Stimulated activated CD4-positive, alpha-beta T cell treated with anti-CD3 and anti-CD28 coated beads, Interleukin-4, amount 100 ng/mL, for 1 hour (primary cell): ENCODE measurements at places on chromosomes 4 and X.
A peak's percentile ranks its signal among the peaks of the same experiment; 100 is the strongest.

- no peak for DNase-seq
Observed at GRCh38 chr4:123110147-123110546, 187.8 kb upstream of the NUDT6 start.

- DNase-seq = no peak
Observed at GRCh38 chr4:184428787-184429186, 45.6 kb downstream of the IRF2 start.

DNA sequence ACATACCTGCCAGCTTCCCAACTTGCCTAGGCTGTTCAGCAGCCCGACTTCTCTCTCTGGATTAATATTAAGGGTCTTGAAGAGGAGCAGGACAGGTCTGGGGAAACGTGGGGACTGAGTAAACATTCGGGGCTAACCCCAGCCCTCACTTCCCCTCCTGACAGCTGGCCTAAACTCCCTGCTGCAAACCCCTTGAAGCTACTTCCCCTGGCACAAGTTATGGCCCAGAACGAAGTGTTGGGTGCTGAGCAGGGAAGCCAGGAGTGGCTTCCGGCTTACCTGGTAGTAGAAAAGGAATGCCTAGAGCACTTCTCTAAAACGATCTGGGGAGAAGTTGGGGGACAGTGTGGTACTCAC is 200.0 kb downstream of the BCOR start:
- DNase-seq = no peak

DNA sequence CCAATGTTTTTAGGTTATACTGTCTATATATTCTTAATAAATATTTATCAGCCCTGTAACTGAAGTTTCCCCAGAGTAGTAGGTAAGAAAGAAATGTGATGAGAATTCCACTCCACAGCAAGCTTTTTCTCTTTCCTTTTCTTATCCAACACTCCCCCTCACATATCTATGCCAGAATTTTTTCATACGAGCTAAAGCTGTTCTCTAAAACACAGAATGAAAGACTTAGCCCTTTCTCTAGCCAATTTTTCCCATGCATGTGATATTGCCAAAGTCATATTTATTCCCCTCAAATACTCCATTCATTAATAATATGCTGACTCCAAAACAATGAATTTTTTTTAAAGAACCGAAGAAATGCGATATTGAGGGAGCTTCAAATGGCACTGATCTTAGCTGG is 32.3 kb downstream of the VEGFC start:
- DNase-seq = no peak

DNA sequence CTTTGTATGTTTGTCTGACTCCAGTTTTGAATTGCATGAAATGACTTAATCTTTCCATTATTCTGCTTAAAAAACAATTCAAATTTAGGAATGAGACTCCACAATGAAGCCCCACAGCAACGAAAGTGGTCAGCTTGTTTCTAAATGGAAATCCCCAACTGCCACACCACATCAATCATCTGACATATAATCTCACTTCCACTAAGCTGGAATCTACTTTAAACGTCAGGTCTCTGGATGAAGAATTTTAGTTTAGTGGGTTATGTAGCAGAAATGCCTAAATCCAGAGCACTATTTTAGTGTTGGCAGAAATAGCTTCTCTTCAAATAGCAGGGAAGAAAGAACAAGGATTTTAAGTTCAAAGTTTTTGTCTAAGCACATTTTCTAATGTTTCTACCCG is 1.7 kb upstream of the BMP2K start:
- DNase-seq = no peak

DNA sequence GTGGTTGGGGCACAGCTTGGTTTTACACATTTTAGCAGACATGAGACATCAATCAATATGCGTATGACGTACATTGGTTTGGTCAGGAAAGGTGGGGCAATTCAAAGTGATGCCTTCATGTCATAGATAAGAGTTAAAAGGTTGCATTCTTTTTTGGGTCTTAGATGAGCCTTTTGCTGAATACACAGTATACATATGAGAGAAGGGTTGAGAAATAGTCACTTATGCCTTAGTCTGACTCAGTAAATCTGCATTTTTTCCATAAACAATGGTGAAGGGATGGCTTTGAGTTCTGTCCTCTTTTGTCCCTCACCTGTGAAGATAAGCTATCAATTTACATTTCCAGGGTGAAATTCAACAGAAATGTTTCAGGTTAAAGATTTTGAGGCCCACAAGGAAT is 43.9 kb upstream of the UGT2B15 start:
- DNase-seq = no peak

GRCh38 chr4:102696758-102697157 is 64.0 kb downstream of the MANBA start:
- no peak for DNase-seq

DNA sequence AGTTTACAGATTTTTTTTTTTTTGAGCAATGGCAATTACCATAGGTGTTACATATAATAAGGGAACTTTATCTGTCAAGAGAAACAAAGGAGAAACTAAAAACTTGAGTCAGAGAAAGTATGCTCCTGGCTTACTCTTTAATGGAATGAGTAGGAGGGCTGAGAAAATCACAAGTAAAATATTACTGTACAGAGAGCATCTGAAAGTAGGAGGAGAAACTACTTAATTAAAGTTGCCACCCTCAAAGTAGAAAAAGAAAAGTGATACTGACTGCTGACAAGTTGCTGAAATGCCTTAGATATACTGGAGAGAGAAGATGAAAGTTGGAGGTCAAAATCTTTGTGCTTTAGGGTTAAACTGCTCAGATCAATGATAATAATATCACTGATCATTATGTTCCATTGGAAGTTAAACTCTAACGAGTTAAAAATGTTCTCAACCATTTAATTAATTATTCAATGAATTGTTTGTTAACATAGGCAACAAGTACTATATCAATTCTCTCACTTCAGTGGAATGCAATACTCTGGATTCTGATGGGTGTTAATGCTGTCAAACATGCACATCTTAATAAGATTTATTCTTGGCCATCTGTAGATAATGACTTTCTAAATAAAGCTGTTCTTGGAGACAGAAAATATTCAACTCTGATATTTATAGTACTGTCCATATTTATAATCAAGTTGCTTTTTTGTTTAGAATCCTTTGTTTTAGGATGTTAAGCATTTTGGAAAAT is 61.2 kb upstream of the CAMK2D start:
- DNase-seq = no peak

- DNase-seq = no peak
Observed at GRCh38 chr4:98627531-98628257, 30.7 kb downstream of the TSPAN5 start.

DNA sequence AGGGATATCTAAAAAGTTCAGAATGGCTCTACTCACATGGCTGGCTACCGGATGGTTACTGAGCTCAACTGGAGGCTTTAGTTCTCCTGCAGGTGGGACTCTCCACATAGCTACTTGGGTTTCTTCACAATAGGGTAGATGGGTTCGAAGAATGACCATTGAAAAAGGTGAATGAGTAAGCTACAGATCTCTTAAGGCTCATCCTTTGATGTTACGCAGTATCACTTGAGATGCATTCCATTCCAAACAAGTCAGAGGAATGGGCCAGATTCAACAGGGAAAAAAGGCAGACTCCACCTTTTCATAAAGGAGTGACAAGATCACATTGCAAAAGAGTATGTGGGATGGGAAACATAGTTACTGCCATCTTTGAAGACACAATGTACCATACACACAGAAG is 52.6 kb downstream of the DDX53 start:
- no peak for DNase-seq

GRCh38 chrX:9873952-9874351 is 87.7 kb downstream of the SHROOM2 start:
- DNase-seq = peak; percentile 33

DNA sequence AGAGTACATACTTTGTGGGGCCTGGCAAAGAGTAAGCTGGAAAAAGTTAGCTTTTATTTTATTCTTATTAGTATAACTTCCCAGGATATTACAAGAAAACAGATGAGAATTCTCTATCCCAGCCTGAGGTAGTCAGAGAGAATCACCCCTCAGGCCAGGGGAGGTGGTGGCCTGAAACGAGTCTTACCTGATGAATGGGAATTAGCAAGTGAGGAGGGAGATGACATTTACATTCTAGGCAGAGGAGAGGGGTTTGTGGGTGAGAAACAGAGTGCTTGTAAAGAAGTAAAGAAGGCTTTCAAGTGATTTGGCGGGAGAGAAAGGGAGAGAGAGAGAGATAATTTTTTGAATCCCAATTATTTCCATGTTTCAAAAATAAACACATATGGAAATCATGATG is 39.3 kb upstream of the PDK3 start:
- no peak for DNase-seq

DNA sequence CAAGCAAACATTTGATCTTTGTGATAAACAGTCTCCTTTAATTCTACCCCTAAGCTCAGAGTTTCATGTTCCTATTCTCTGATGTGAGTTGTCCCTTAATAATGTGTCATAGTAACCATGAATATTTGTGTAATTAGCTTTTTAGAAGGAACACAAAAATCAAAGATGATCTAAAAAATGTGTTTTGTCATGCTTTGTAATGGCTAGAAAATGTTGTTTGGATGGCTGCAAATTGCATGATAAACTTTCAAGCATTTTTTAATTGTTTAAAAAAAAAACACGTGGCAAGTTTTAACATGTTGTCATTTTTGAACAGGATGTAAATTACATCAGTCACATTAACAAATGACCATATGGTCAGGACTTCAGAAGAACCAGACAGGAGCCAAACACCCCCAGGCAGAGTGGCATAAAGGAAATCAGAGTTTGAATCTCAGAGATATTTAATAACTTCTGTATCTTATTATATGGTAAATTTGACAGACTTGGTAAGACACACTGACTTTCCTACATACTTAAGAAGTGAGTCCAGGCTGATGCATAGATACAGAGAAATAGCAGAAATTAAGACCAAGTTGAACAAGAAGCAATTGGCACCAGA is 223.9 kb upstream of the VEGFC start:
- DNase-seq = no peak

- DNase-seq = no peak
Observed at GRCh38 chr4:8202108-8203051, 3.3 kb downstream of the SH3TC1 start.

DNA sequence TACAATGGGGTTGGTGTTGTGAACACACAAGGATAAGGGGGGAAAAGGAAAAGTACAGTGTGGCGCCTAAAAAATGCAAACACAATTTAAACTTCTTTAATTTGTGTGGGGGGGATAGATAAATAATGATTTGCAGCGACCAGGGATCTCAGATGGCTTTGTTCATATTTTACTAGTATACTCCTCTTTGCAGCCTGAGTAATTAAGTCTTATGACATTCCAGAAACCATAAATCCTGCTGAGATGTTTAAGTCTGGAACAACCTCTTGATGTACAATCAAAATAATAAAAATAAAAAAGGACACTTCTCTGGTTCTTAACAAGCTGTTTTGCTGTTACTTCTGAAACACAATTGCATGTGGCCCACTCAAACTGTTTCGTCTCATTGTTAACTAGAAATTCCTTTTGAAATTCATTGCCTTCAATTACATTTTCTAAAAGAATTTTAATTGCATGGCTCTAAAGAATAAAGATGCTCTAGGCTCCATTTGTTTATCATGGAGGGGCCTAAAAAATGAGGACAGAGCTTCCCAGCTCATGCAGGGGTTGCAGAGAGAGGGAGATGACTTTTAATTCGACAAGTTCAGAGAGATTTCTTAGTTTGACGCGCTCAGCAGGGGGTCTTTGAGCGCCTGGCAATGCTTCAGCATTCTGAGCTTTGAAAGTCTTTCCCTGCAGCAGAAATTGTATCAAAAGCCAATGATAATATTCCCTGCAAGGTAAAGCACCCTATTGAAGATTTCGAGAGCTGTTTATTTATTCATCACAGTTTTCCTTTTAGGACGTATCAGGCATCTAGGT is 892.4 kb upstream of the TENM3 start:
- DNase-seq = no peak

GRCh38 chrX:39678914-39679313 is 418.8 kb downstream of the BCOR start:
- DNase-seq = no peak

DNA sequence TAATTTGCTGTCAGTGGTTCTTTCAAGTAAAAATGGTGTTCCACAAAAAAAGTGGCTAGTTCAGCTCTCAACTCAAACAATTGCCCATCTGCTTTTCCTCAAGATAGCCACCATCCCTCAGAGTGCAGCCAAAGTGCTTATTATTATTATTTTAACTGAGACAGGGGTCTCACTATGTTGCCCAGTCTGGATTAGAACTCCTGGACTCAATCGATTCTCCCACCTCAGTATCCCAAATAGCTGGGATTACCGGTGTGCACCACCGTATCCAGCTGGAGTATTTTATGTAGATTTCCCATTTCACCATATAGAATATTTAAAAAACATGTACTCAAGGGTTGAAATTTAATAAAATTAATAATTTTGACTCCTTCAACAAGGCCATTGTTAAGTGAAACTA is 62.1 kb upstream of the USP9X start:
- no peak for DNase-seq

DNA sequence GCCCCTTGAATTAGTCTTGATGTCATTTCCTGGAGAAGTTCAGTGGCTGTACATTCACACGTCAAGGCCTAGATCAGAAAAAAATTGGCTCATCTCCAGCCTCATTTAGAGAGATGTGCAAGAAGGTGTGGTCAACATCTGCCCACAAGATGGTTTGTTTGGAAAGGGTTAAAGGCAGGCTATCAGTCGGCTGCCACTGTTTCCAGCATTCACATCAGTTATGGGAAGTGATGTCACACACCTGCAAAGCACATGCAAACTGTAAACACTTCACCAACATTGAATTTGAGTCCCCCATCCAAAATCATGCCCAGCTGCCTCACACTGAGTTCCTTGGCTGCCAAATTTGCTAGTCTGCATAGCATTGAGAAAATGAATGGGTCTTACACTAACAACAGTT is 498.3 kb upstream of the INTU start:
- no peak for DNase-seq

GRCh38 chr4:102517753-102518152 is 16.6 kb downstream of the NFKB1 start:
- DNase-seq = no peak

DNA sequence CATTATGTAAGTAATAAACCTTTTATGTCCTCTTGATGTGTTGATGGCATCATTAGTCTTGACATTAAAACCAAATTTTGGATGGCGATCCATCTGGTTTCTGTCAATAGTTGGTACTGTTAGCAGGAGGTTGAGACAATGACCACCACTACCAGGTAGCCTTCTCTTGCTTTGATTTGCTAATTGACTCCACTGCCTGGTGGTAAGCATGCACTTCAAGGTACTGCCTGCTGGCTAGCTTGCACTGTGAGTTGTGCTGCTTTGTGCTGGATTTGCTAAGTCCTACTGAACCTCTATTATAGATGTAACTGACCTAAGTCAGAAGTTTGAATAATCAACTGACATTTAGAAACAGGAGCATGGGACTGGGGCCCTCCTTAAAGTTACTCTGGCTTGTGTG is 46.3 kb downstream of the ATP1B4 start:
- no peak for DNase-seq

DNA sequence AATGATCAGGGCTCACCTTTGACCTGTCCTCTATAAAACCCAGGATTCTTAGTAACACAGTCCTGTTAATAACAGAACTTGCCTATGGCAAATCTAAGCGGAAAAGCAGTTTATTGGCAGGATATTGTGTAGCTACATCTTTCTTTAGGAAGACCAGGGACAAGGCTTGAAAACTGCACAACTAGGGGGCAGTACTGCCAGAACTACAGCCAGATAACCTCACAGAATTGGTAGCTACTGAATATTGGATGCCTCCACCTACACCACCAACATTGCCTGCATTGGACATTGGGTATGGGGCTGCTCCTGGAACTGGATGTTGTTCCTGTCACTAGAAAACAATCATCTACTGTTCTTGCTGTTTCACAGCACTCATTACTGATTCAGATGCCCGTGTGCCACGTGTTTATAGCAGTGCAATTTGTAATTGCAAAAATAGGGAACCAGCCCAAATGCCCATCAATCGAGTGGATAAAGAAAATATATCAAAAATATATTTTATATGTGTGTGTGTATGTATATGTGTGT is 47.4 kb downstream of the REPS2 start:
- no peak for DNase-seq
